ENCODE measurements at places on chromosomes 6 and 20. TPM values are rescaled to one million over a fixed set of nuclear protein-coding genes. Genes with fewer than 3 reads are reported as not detected.

The VSTM2L gene
- total RNA-seq = not detected

The RNF182 gene
- total RNA-seq = not detected

The GRM4 gene
- total RNA-seq = not detected

The CLPSL2 gene
- total RNA-seq = not detected

The KCNK16 gene
- total RNA-seq = not detected

The HTR1E gene
- not detected for total RNA-seq

The FAM110A gene
- 21.1 TPM for total RNA-seq

The FBXO5 gene
- total RNA-seq = 40.8 TPM

The GJA1 gene
- total RNA-seq = not detected

The PNPLA1 gene
- total RNA-seq = not detected

The ZBTB9 gene
- total RNA-seq = 13.6 TPM

The EFCAB8 gene
- total RNA-seq = 1.7 TPM

The HECA gene
- total RNA-seq = 89.7 TPM

The DDO gene
- total RNA-seq = not detected

The PLCB4 gene
- total RNA-seq = not detected

The DEFB112 gene
- total RNA-seq = not detected

The CD24 gene
- total RNA-seq = 0.34 TPM

The OTOR gene
- total RNA-seq = not detected

The SIRPD gene
- not detected for total RNA-seq

The HEY2 gene
- total RNA-seq = not detected

The DEF6 gene
- total RNA-seq = 127 TPM

The R3HDML gene
- not detected for total RNA-seq

The EYS gene
- not detected for total RNA-seq

The RBPJL gene
- total RNA-seq = not detected

The SEL1L2 gene
- not detected for total RNA-seq

The KCNQ5 gene
- total RNA-seq = 6.1 TPM

The NRSN1 gene
- not detected for total RNA-seq

The NEDD9 gene
- total RNA-seq = 36.4 TPM

The PRND gene
- total RNA-seq = not detected

The L3MBTL1 gene
- total RNA-seq = 20.2 TPM

The ARMH2 gene
- not detected for total RNA-seq

The GFOD1 gene
- total RNA-seq = 5.2 TPM

The WDR46 gene
- total RNA-seq = 54.0 TPM

The UBE2C gene
- total RNA-seq = 171 TPM

The SAPCD1 gene
- total RNA-seq = 15.7 TPM

The DLK2 gene
- total RNA-seq = 1.6 TPM

The HAO1 gene
- not detected for total RNA-seq

The GABRR1 gene
- total RNA-seq = not detected

The PRELID3B gene
- total RNA-seq = 181 TPM

The GFRA4 gene
- not detected for total RNA-seq

All from activated T-cell treated with anti-CD3 and anti-CD28 coated beads, Interleukin-2, amount 50 U/mL, for 72 hours (primary cell).